Transverse colon (tissue), 4 donors: ENCODE measurements at places on chromosomes 6 and 20.

- no peaks in the 10 kb centered on the region for H3K36me3 ChIP-seq
- no peak for DNase-seq
- H3K4me3 ChIP-seq, result no peak overlapping the region
These were observed 549.3 kb downstream of the PRKN start for GRCh38 chr6:162178266-162178665.

GRCh38 chr6:27303613-27304272 is 8.3 kb downstream of the POM121L2 start:
- no peaks in the 10 kb centered on the region for H3K4me1 ChIP-seq
- no peak overlapping the region for H3K4me3 ChIP-seq
- no peaks in the 10 kb centered on the region for H3K36me3 ChIP-seq
- no peak overlapping the region for H3K27ac ChIP-seq
- peaks cover 100% of the 10 kb centered on the region for H3K27me3 ChIP-seq

GRCh38 chr6:85037221-85037620 is 272.8 kb upstream of the TBX18 start:
- no peak for DNase-seq
- no peak overlapping the region for H3K4me3 ChIP-seq
- no peaks in the 10 kb centered on the region for H3K36me3 ChIP-seq
- H3K27ac ChIP-seq, result no peak overlapping the region
- H3K4me1 ChIP-seq, result no peaks in the 10 kb centered on the region

- H3K4me3 ChIP-seq, result no peak overlapping the region
- no peak overlapping the region for H3K27ac ChIP-seq
- H3K36me3 ChIP-seq, result no peaks in the 10 kb centered on the region
- no peak for DNase-seq
These were observed 65.5 kb downstream of the ISM1 start for GRCh38 chr20:13286607-13287006.

GRCh38 chr20:39913274-39913673 is 775.8 kb downstream of the MAFB start:
- DNase-seq, result no peak
- no peaks in the 10 kb centered on the region for H3K27me3 ChIP-seq
- H3K4me3 ChIP-seq, result no peak overlapping the region
- H3K4me1 ChIP-seq, result no peaks in the 10 kb centered on the region
- H3K36me3 ChIP-seq, result no peaks in the 10 kb centered on the region

- H3K27ac ChIP-seq, result peak overlapping the region; percentile 69
- no peak for DNase-seq
- no peaks in the 10 kb centered on the region for H3K36me3 ChIP-seq
These were observed 8.3 kb downstream of the NT5E start for GRCh38 chr6:85458184-85458583.

- no peaks in the 10 kb centered on the region for H3K36me3 ChIP-seq
- H3K4me1 ChIP-seq, result peaks cover 31% of the 10 kb centered on the region
- H3K27ac ChIP-seq, result peak overlapping the region; percentile 51
- no peak for DNase-seq
- H3K27me3 ChIP-seq, result no peaks in the 10 kb centered on the region
- H3K4me3 ChIP-seq, result no peak overlapping the region
These were observed 58.5 kb downstream of the RBM38 start for GRCh38 chr20:57449398-57450354.

DNA sequence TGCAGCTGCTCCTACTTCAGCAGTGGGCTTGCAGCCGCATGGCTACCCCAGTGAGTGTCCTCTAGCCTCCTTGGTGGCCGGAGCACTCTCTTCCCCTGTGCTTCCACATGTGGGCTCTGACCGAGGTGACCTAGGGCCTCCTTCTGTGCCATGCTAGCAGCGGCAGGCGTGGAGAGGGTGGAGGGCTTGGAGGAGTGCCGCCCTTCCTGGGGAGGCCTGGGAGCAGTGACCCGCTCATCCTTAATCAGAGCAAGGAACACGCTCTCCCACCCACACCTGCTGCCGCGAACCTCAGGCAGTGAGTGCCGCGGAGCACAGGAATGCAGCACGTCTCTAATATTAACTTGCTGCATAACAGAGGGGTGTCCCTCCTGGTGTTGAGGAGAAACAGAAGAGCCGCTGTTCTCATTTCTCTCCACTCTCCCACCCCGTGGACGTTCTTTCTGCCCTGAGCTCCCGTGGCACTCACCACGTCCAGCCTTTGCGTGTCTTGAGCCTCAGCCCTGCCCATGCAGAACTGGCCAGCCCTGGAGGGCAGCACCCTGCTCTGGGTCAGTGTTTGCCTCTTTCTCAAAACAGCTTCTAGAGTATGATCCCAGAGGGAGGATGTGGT is 31.9 kb downstream of the DUSP22 start:
- no peak overlapping the region for H3K4me3 ChIP-seq
- peaks cover 25% of the 10 kb centered on the region for H3K4me1 ChIP-seq
- H3K36me3 ChIP-seq, result no peaks in the 10 kb centered on the region
- DNase-seq, result peak; percentile 8
- H3K27me3 ChIP-seq, result no peaks in the 10 kb centered on the region

DNA sequence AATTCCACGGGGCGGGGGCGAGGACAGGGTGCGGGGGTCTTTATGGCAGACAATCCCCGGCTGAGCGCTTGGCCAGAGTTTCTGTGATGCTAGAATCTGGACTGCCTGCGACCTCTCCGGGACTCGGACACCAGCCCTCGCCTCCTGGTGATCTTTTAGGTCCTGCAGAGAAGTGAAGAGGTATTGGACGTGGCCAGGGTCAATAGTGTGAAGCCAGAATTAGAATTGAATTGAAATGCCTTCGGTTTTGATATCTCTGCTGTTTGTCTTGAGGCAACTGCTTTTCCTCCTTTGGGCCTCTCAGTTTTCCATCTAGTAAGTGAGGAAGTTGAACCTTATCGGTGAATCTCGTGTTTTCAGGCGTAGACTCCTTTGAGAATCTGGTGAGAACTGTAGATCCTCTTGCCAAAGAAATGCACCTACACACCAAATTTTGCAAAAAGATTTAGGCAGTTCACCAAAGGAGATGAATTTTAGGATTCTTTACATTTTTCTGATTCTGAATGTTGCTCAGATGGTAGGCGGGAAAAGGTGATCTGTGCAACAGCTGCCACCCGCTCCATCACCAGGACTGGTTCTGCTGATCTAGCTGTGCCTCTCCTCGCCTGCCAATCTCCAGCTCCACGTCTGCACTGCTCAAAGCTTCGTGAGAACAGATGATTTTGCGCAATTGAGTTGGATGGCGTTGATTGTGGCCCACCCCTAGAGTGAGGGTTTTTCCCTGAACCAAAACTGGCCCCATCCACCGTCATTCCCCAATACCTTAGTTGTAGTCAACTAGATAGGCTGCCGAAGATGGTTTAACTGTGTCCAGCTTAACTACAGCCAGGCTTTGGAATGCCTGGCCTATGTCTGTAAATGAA is 837 bp upstream of the OSER1 start:
- peaks cover 52% of the 10 kb centered on the region for H3K4me1 ChIP-seq
- peak; percentile 23 for DNase-seq
- H3K4me3 ChIP-seq, result peak overlapping the region; percentile 97

- no peaks in the 10 kb centered on the region for H3K27me3 ChIP-seq
- H3K27ac ChIP-seq, result no peak overlapping the region
- peaks cover 26% of the 10 kb centered on the region for H3K4me1 ChIP-seq
- H3K36me3 ChIP-seq, result no peaks in the 10 kb centered on the region
These were observed 18.9 kb downstream of the PHACTR2 start for GRCh38 chr6:143696664-143697000.

DNA sequence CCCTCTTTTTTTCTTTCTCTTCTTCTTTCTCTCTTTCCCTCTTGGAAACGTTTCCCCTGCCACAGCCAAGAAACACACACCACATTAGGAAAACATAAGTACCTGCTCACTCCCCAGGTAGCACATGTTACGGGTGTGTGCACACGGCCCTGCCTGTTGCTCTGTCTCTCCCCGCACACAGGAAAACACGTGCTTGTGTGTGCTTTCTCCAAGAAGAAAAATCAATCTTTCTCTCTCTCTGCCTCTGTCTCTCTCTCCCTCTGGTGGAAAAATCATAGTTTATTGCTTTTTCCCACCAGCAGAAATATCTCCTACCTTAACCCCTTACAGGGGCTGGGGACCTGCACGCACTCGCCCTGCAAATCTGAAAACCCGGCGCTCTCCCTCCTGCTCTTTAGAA is 102.3 kb downstream of the EDN3 start:
- no peak for DNase-seq
- no peak overlapping the region for H3K4me3 ChIP-seq
- H3K4me1 ChIP-seq, result peaks cover 18% of the 10 kb centered on the region
- no peak overlapping the region for H3K27ac ChIP-seq
- H3K36me3 ChIP-seq, result no peaks in the 10 kb centered on the region
